ENCODE measurements at places on chromosomes 7 and 10. TPM values are rescaled to one million over a fixed set of nuclear protein-coding genes. Genes with fewer than 3 reads are reported as not detected.

Gene LRRC4
- total RNA-seq: not detected

Gene CYP3A7
- not detected for total RNA-seq

Gene CDC14C
- 0.05 TPM for total RNA-seq

Gene OR2A12
- total RNA-seq: not detected

Gene NME8
- total RNA-seq: not detected

Gene FRMPD2
- not detected for total RNA-seq

Gene CLCN1
- not detected for total RNA-seq

Gene SPDYE9
- not detected for total RNA-seq

Gene CLRN3
- not detected for total RNA-seq

Gene GIMAP1
- total RNA-seq: not detected

Gene NKX2-3
- 0.07 TPM for total RNA-seq

Gene CCDC172
- not detected for total RNA-seq

Gene ZNF107
- 2.3 TPM for total RNA-seq

Gene TAS2R5
- total RNA-seq: 0.51 TPM

Gene PAX4
- not detected for total RNA-seq

Gene TLX1
- total RNA-seq: not detected
